A549 treated with AZD2906 at 1 μM for 4 hours (cell line): ENCODE measurements at places on chromosomes 16 and 17. TPM values are rescaled to one million over a fixed set of nuclear protein-coding genes. Genes with fewer than 3 reads are reported as not detected.

MPP2 gene
- total RNA-seq: 1.1 to 1.8 TPM (median 1.4 TPM) in 5 replicates

TRAF7 gene
- 39.0 to 55.8 TPM (median 49.7 TPM) in 5 replicates for total RNA-seq

CLDN7 gene
- total RNA-seq: 2.2 to 3.2 TPM (median 2.9 TPM) in 5 replicates

CLEC3A gene
- total RNA-seq: not detected in 5 replicates

IGSF6 gene
- total RNA-seq: not detected in 5 replicates

LRRC75A gene
- 0.99 to 1.3 TPM (median 1.1 TPM) in 5 replicates for total RNA-seq

GNG13 gene
- total RNA-seq: not detected in 5 replicates
